ENCODE measurements at places on chromosomes 6 and 20.
A peak's percentile ranks its signal among the peaks of the same experiment; 100 is the strongest.

- DNase-seq = no peak
These were observed 4.3 kb downstream of the BHLHE23 start for GRCh38 chr20:63002511-63002910.

- no peak for DNase-seq
These were observed 2.5 kb upstream of the HLA-DRA start for GRCh38 chr6:32436995-32437836.

DNA sequence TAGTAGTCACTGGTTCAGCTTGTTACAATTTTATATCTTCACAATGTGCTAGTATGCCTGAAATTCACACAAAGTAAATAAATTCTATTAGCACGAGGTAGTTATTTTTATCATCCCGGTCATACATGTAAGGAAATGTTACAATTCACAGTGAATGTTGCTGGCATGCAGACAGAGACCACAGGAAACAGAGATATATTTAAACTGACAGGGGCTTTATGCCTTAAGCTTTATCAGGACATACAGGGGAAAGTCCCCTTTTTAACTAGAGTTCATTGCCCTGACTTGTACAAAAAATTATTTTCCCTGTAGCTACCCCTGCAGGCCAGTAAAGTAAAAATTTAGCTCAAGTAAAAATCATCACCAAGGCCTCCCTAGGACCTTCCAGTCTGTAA, 712.0 kb upstream of the NRSN1 start:
- peak; percentile 32 for DNase-seq

DNA sequence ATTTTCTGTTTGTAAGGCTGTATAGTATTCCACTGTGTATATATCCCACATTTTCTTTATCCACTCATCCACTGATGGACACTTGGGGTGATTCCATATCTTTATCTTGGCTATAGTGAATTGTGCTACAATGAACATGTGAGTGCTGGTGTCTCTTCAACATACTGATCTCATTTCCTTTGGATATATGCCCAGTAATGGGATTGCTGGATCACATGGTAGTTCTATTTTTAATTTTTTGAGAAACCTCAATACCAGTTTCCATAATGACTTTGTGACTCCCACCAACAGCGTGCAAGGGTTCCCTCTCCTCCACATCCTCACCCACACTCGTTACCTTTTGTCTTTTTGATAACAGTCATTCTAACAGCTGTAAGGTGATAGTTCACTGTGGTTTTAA, 166.0 kb downstream of the ARHGAP18 start:
- DNase-seq = no peak

DNA sequence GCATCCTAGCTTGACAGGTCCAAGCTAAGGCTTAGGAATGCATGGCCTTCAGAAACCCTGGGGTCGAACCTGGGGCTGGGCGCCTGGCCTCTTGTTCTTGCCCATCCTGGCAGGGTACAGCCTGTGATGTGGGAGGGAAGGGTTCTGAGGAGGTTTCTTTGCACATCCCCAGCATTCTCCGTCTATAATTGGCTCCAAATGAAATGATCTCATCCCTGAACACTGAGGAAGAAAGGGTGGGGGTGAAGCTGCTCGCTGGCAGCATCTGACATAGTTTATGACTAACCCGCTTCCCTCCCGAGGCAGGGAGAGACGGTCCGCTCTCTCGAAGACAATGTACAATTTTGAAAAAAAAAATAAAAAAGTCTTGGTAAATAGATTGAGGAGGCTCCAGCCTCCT, 67.1 kb upstream of the ZNFX1 start:
- DNase-seq = peak; percentile 60

- DNase-seq = no peak
These were observed 560.8 kb downstream of the CD109 start for GRCh38 chr6:74256781-74257180.

- peak; percentile 66 for DNase-seq
These were observed 23.6 kb upstream of the TMEM181 start for GRCh38 chr6:158536084-158536890.

DNA sequence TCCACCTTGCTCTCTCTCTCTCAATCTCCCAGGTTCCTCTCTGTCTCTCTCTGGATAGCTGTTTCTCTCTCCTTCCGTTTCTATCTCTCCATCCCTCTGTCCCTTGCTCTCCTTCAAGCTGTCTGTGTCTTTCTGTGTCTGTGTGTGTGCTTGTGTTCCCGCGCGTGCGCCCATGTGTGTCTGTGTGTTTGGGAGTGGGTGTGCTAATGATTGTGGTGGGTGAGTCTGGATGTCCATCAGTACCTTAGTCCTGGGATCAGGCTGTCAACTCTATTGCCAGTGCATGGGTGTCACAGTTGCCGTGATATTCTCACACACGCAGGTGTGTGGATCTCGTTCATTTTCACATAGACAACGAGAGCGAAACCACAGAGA, 1380.6 kb upstream of the DEFB115 start:
- DNase-seq = no peak

GRCh38 chr6:111722179-111722731, 116.6 kb upstream of the TRAF3IP2 start:
- DNase-seq = no peak

- peak; percentile 87 for DNase-seq
These were observed 143.5 kb upstream of the AFDN start for GRCh38 chr6:167683028-167683862.

DNA sequence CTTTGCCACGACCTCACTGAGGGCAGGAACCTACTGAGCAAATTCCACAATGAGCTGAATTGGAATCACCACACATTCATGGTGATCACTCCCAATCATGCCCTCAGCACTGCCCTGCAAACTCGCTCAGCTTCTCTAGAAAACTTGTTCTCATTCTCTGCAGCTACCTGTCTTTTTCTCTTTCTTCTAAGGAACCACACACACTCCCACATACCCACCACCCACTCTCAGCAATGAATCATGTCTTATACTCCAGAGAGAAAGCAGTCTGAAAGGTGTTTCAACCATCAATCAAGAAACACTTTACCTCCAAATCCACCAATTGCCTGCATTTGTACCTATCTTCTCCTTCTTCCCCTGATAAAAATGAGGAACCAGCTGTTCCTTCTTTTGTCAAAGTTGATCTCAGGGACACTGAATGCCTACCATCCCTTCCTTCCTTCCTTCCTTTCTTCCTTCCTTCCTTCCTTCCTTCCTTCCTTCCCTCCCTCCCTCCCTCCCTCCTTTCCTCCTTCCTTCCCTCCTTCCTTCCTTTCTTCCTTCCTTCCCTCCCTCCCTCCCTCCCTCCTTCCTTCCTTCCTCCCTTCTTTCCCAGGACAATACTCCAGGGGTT, 84.6 kb upstream of the SGK1 start:
- no peak for DNase-seq

DNA sequence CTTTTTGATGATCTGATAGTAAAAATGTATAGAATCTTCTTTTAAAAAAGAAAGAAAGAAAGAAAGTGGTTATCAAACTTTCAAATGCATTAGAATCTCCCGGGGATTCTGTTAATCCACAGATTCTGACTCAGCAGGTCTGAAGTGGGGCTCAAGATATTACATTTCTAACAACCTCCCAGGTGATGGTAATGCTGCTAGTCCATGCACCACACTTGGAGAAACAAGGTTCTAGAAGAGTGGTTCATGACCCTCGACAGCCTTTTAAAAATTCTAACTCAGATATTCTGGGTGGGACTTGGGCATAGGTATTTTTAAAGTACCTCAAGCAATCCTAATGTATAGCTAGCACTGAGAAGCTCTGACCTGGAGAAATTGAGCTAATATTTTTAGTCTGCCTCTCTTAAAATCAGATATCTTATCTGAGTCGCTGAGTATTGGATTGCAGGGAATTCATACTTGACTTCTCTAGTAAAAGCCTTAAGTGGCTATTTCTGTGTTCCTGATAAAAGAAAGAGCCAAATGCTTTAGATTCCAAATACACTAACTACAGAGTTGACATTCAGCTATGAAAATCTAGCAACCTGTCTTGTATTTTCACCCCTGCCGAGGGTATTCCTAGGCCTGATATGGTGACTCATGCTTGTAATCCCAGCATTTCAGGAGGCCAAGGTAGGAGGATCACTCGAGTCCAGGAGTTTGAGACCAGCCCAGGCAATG, 252.4 kb downstream of the PHACTR1 start:
- DNase-seq = no peak
